Stimulated activated CD4-positive, alpha-beta T cell treated with anti-CD3 and anti-CD28 coated beads, Interleukin-2, amount 100 ng/mL, for 4 hours (primary cell): ENCODE measurements at places on chromosomes 1 and 21.

GRCh38 chr1:2433936-2434655 lies 21.7 kb upstream of the PEX10 start:
- no peak for DNase-seq

- DNase-seq: no peak
Observed at GRCh38 chr1:155463865-155464650, 98.5 kb downstream of the ASH1L start.

GRCh38 chr1:234915924-234916675 lies 212.5 kb downstream of the TOMM20 start:
- no peak for DNase-seq

- no peak for DNase-seq
Observed at GRCh38 chr1:73821520-73821919, 376.5 kb downstream of the LRRIQ3 start.

GRCh38 chr1:93702828-93703183 lies 21.2 kb upstream of the BCAR3 start:
- no peak for DNase-seq

DNA sequence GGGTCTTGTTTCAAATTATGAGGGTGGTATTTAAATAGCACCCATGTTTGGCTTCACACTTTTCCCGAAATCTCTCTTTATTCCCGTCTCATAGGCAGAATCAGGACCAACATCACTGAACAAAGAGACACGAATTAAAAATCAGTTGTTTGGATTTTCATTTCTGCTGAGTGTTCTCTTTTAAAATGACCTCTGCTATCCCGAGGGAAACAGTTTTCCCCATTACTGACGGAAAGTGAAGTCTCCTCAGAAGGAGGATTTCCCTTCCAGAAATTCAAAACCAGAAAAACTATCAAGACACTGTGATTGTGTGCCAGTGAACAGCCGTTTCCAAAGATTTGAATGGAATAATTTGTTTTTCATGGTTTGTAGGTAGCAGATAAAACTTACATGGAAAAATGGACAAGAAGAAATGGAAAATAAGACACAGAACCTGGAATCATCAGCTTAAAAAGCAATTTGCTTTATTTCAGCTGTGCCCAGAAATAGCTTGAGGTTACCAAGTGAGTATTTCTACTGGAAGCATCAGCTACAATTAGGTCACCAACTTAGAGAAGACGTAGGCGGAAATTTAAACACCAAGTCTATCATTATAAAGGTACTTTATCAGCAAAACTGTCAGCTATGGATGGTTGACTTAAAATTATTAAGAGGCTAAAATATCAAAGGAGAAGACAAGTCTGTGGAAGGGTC lies 68.5 kb downstream of the RUNX1 start:
- DNase-seq: no peak

GRCh38 chr1:17161137-17161740 lies 42.0 kb upstream of the PADI2 start:
- no peak for DNase-seq

- DNase-seq: no peak
Observed at GRCh38 chr1:27572679-27573426, 31.1 kb downstream of the AHDC1 start.

DNA sequence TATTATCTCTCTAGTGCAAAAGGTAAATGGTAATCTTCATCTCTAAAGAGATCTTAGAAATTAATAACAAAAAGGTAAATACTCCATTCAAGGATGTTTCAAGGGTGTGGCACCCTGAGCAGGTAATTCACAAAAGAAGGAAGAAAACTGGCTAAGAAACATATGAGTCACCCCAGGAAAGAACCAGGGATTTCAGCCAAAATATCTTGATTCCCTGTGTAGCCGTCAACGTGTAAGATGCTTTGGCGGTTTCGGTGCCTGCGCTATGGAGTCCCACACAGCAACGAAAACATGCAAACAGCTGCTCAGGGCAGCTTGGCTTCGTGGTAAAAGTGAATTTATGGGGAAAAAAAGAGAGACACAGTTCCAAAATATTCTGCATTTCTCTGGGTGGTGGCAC lies 3.7 kb downstream of the ITGB2 start:
- DNase-seq: no peak

DNA sequence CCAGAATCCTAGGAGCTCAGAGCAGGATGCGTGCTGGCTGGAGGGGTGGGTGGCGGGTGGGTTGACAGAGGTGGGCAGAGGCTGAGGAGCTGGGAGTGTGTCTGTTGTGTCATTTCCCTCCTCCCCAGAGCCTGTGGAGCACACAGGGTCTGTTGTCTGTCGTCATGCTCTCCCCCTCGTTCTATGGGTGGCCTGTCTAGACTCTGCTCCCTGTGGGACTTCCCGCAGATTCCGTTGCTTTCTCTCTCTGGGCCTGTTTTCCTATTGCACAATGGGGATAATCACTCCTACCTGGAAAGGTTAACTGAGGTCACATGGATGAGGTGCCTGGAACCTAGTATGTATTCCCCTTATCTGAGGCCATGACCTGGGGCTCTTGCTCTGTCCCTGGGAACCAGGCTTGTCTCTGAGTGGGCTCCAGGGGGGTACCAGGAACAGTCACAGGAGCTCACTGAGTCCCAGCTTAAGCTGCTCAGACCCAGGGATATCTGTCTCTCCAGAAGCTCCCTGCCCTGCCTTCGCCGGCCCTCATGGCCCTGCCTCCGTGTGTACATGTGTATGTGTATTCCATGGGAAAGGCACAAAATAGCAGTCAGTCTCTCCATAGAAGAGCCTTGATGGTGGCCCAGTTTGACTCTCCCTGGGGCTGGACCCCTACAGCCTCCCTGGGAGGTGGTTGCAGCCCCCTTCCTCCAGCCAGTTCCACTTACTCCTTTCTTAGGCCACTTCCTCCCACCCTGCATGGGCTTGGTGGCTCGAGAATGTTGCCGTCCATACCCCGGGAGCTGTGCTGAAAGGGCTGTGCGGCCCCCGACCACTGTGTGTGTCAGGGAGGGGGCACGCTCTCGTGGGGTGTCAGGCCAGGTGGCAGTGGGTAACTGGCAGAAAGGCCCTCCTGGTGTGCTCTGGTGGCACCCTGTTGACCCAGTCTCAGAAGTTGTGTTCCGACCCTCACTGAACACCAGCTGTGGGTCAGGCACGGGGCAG lies 17.9 kb downstream of the PTPRF start:
- no peak for DNase-seq

DNA sequence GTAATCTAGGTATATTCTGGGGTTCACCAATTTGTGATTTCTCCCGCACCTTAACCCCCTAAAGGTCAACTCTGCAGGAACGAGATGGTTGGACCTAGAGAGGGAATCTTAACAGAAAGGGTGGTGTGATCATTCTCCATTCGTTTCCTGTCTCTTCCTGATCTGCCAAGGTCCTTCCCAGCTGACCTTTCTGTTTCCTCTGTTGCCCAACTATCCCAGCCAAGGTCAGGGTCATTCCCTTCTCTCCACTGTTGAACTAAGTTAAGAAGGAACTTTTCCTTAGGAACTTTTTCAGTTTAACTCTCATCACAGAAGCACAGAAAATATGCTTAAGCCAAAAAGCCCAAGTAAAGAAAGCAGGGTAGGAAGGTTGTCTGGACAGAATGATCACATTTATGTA lies 49.3 kb downstream of the KAZN start:
- no peak for DNase-seq

- no peak for DNase-seq
Observed at GRCh38 chr1:228475812-228476211, 11.4 kb upstream of the RNF187 start.

DNA sequence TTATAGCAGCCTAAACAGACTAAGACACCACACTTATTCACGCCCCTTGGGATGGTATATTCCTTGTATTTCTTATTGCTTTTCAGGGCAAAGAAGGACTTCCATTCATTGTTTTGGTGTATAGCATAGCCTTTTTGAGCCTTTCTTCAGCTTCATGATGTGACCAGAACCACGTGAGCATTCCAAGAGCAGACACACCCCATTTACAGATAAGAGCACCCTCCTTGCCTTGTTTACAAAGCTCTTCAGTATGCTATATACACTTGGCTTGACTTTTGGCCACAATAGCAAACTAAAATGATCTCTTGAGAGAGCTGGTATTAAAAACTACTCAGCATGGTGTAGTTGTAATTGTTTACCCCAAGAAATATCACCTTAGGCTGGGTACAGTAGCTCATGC lies 78.7 kb downstream of the PIK3R3 start:
- no peak for DNase-seq

DNA sequence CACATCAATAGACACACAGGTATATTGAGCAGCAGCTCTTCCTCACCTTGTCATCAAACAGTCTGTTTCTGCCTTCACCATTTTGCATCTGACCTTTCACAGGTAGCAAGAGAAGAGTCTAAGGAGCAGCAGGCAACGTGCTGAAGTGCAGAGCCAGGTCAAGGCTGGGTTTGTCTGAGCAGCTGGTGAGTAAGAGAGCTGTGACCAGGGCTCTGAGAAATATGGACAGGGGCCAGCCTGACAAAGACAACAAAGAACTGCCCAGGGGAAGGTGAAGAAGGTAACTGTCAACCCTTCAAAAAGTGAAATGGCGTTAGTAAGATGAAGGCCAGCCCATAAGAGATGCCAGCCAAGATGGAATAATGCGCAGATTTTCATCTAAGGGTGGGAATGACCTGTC lies 58.9 kb upstream of the LRRC8D start:
- DNase-seq: no peak

DNA sequence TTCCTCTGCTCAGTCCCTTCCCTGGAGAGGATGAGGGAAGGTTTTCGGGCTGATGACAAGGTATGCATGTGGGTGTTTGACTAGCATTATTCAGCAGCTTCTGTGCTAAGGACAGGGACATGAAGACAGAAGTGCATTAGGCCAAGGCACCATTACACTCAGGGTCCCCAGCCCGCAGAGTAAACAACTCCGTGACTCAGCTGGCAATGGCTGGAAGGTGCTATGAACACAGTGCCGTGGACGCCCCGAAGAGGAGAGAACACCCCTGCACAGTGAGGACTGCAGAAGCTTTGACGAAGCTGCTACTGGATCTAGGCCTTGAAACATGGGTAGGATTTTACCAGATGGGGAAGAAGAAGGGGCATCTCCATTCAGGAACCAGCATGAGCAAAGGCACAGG lies 13.7 kb upstream of the EPS8L3 start:
- DNase-seq: no peak

DNA sequence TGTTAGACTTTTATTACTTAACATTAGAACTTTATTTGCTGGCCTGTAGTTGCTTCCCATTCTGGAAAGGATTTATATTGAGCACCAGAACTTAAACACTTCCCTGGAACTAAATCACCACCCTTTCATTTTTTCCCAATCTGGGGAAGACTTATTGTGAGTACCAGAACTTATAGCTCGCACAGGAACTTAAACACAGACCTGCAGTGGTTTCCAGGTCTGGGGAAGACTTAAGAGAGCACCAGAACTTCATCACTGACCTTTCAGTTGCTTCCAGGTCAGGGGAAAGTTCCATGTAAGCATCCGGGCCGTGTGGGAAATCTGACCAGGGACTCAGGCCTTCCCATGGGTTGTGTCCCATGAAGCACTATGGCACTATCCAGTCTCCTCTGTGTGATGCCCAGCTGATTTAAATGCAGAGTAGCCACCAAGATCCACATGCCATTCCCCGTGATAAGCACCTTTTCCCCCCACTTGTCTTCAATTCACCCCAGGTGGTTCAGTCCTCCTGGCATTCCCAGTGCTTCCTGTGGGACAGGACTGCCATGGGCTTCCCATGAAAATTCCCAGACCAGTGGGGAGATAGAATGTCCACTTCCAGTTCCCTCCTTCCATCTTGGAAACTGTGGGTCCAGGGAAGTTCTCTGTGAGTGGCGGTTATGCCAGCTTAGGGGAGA lies 48.9 kb downstream of the C4BPA start:
- DNase-seq: no peak

- DNase-seq: no peak
Observed at GRCh38 chr1:43983253-43983899, 4.4 kb downstream of the B4GALT2 start.

GRCh38 chr1:213623064-213623581 lies 364.6 kb upstream of the PROX1 start:
- no peak for DNase-seq

DNA sequence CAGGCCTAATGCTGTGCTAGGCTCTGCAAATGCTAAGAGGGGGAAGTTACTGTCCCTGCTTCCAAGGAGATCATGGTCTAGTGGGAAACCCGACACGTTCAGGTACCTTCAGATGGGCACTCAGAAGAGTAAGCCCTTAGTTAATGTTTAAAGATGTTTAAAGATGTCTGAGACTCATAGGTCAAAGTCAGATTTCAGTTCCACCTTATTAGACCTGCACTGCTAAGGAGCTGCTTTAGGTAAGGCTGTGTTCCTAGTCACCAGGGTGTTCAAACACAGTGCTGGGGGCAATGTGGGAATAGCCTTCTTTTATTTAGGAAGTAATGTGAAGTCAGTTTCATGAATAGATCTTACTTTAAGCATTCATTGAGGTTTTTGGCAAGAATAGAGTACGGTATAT lies 3.8 kb upstream of the RUSC1 start:
- DNase-seq: no peak

- no peak for DNase-seq
Observed at GRCh38 chr1:119715542-119715941, 3.8 kb downstream of the PHGDH start.

- no peak for DNase-seq
Observed at GRCh38 chr1:92851729-92852128, 19.9 kb downstream of the RPL5 start.

GRCh38 chr1:78029793-78030192 lies 16.0 kb upstream of the GIPC2 start:
- no peak for DNase-seq

DNA sequence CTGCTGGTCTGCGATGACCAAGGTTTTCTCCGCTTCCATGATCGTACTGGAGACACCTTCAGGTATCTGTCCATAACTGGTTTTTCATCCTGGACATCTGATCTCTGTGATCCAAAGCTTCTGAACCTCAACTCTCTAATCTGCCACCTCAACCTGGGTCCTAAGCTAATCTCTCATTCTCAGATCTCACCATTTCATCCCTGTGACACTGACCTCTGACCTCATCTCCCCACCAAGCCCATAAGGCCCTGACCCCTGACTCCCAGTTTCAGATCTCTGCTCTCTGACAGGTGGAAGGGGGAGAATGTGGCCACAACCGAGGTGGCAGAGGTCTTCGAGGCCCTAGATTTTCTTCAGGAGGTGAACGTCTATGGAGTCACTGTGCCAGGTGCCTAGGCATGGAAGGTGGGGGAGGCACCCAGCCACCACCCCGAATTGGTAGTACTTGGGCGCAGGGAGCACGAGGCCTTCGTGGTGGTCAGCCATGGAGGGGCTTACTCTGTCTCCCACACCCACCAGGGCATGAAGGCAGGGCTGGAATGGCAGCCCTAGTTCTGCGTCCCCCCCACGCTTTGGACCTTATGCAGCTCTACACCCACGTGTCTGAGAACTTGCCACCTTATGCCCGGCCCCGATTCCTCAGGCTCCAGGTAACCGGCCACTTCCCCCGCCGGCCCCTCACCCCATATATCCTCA lies 3.8 kb downstream of the SLC27A3 start:
- no peak for DNase-seq

DNA sequence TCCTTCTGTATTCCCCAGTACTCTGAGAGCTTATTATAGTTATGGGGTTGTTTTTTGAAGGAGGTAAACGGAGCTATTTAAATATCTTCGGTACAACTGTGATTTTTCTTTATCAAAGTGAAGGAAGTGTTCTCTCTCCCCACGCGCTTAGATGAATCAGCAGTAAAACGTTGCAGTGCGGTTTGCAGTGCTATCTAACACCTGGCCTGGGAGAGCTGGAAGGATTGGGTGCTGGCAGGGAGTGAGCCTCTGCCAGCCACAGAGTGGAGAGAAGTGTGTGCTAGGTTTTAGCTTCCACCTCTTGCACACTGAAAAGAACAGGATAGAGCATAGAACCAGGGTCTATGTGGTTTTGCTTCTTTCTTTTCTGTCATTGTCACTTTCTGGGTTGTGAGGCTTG lies 165.9 kb downstream of the SDCCAG8 start:
- peak; percentile 41 for DNase-seq

- no peak for DNase-seq
Observed at GRCh38 chr1:94227624-94228023, 9.8 kb downstream of the ARHGAP29 start.
